ENCODE measurements at places on chromosomes 12 and 14. TPM values are rescaled to one million over a fixed set of nuclear protein-coding genes. Genes with fewer than 3 reads are reported as not detected.

Gene RCOR1
- 13.7 TPM for total RNA-seq

Gene TCL1B
- total RNA-seq, result not detected

Gene BEST3
- total RNA-seq, result not detected

Gene AKAP5
- 0.36 TPM for total RNA-seq

Gene TAS2R20
- total RNA-seq, result 0.32 TPM

Gene ABCD2
- not detected for total RNA-seq

Gene B4GALNT3
- total RNA-seq, result not detected

Gene OR4N5
- not detected for total RNA-seq

Gene C2CD5
- 11.6 TPM for total RNA-seq

Gene RASSF9
- total RNA-seq, result 1.6 TPM

Gene HSPB8
- 27.7 TPM for total RNA-seq

Gene CABP1
- total RNA-seq, result 0.81 TPM

Gene NRXN3
- 5.6 TPM for total RNA-seq

Gene C12orf42
- not detected for total RNA-seq

Gene HOXC6
- not detected for total RNA-seq

Gene ASIC1
- total RNA-seq, result 8.8 TPM

Gene RFLNA
- 15.9 TPM for total RNA-seq

Gene POTEM
- not detected for total RNA-seq

Gene KRT80
- not detected for total RNA-seq

Gene ADAMTS20
- total RNA-seq, result not detected

Gene TCTN2
- total RNA-seq, result 10.1 TPM

Gene IRF9
- 65.2 TPM for total RNA-seq

Gene NANOG
- total RNA-seq, result not detected

Gene TUBA1C
- 449 TPM for total RNA-seq

Gene E2F7
- total RNA-seq, result 2.3 TPM

Gene PRICKLE1
- total RNA-seq, result 1.3 TPM

Gene TMED8
- total RNA-seq, result 8.9 TPM

Gene MGP
- 259 TPM for total RNA-seq

Gene ATF7IP
- total RNA-seq, result 13.7 TPM

Gene GLT8D2
- total RNA-seq, result 24.3 TPM

Gene KCNH3
- 0.54 TPM for total RNA-seq

Gene PTHLH
- not detected for total RNA-seq

Gene KIF5A
- not detected for total RNA-seq

Gene LRTM2
- not detected for total RNA-seq

Gene OGFOD2
- 12.6 TPM for total RNA-seq

Gene FSCB
- total RNA-seq, result not detected
